Fibroblast of upper back skin (primary cell): ENCODE measurements at places on chromosomes 11 and 22.

DNA sequence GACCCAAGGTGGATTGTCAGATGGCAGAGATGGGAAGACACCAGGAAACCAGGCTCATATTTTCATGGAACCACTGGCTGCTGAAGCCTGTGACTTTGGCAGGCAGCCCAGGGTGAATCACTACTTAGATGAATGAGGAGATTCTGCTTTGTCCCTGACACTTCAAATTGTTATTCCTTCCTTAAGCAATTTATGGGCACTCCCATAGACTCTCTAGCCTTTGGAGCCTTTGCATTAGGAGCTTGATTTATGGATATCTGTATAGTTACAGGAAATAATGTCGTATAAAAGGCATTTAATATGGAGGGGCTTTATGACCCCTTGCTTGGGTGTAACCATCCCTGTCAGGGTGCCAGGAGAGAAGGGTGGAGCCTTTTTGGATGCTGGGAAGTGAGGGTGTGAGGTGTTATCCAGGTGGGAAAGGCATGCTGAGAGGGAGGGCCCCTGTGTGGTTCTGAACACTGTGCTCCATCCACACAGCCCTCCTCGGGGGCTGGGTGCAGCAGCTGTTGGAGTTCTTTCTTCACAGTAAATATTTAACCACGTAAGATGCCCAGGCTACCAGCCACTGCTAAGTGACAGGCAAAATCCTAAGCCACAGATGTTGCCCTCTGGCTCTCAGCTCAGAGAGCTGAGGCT lies 35.3 kb downstream of the IL18 start:
- DNase-seq, result peak; percentile 82

GRCh38 chr22:39718206-39718605 lies 147.7 kb downstream of the CACNA1I start:
- no peak for DNase-seq

DNA sequence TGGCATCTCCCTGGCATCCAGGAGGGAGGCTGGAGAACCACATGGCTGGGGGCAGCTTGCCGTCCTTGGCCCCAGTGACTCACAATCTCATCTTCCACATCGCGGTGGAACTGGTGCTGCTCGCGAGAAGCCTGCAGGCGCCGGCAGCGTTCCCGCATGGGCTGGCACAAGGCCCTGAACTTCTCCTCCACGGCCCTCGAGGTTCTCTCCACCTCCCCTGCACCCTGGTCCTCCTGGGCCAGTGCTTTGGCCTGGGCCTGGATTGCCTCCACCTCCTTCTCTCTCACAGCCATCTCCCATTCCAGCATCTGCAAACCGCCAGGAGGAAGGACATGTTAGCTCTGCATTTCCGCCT lies 16.3 kb upstream of the RBM4B start:
- DNase-seq, result no peak

- no peak for DNase-seq
Observed at GRCh38 chr11:9642894-9643293, 21.0 kb upstream of the SWAP70 start.

DNA sequence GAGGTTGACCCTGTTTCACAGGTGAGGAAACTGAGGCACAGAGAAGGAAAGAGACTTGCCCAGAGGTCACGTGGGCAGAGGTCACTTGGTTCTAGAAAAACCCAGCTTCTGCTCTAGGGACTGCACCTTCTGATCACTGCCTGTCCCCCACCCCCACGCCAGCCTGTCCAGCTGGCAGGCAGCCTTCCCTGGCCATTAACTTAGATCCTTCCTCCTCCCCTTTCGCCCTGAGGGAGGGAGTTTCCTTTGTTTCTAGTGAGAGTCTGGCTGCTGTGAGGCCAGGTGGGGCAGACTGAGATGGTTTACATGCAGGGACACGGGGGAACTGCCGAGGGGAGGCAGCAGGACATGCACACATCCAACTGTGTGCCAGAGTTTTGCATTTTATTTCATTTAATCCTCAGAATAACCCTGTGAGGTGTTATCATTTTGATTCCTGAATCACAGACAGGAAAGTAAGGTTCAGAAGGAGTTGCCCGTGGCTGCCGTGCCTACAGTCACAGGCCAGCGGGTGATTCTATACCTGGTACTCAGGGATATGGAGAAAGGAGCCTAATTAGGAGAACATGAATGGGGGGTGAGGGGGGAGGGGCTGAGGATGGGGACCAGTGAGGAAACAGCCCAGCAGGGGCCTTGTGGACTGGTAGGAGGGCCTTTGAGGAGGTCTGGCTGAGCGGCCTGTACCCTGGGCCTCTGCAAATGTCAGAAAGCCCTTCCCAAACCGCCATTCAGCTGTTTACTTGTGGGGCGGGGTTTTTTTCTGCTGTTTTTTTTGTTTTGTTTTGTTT lies 3.4 kb downstream of the FAM83F start:
- DNase-seq, result peak; percentile 42

DNA sequence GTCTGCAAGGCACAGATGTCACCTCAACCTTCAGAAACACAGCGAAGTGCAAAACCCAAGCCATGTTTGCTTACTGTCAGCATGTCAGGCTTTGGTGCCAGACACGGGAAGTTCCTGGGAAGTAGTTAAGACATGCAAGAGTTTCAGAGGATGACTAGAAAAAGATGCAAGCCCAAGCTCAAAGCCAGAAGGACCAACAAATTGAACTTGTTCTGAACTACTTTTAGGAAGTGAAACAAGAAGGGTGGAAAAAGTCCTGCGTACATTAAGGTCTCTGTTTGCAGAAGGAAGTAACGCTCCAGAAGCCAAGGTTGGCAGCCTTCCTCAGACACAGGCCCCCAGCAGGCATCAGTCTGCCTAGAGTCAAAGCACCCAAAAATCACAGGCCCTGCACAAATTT lies 2.6 kb downstream of the AP1B1 start:
- no peak for DNase-seq

- no peak for DNase-seq
Observed at GRCh38 chr11:119372260-119373058, 9.0 kb downstream of the USP2 start.

DNA sequence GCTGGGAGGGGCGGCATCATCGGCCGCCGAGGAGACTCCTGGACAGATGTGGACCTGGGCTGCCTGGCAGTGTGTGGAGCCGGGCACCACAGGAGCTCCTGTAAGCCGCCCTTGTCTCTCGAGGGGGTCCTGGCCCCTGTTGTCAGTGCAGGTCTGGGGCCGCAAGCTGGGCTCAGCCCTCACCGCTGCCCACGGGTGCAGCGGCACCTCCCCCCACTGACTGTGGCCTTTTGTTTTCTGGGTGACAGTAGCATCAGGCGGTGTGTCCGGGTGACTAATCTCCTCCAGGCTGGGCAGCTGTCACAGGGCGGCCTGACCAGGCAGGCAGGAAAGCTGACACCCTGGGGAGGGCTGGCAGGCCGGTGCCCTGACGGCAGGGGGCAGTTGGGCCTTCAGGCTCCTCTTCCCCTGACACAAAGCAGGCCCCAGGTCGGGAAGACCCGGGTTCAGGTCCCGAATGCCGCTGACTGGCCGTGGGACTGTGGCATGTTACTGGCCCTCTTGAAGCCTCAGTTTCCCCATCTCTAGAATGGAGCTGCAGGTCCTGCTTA lies 16.3 kb downstream of the DGKZ start:
- no peak for DNase-seq

DNA sequence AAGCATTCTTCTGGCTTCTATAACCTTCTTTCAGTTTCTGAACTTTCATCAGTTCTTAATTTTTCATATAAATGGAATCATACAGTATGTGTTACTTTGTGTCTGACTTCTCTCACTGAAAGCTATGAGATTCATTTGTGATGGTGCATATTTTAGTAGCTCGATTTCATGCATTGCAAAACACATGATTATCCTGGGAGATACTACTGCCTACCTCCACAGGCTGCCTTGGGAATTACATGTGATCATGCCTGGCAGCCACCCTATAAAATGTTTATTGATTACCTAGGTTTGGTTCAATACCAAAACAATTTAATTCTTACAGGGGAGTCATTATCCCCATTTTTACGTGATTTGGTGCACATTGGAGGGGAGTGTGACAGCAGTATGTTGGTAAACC lies 34.1 kb upstream of the PAK1 start:
- no peak for DNase-seq

GRCh38 chr11:20421946-20422345 lies 34.4 kb downstream of the PRMT3 start:
- no peak for DNase-seq

- DNase-seq, result no peak
Observed at GRCh38 chr11:112728288-112728687, 232.9 kb upstream of the NCAM1 start.

DNA sequence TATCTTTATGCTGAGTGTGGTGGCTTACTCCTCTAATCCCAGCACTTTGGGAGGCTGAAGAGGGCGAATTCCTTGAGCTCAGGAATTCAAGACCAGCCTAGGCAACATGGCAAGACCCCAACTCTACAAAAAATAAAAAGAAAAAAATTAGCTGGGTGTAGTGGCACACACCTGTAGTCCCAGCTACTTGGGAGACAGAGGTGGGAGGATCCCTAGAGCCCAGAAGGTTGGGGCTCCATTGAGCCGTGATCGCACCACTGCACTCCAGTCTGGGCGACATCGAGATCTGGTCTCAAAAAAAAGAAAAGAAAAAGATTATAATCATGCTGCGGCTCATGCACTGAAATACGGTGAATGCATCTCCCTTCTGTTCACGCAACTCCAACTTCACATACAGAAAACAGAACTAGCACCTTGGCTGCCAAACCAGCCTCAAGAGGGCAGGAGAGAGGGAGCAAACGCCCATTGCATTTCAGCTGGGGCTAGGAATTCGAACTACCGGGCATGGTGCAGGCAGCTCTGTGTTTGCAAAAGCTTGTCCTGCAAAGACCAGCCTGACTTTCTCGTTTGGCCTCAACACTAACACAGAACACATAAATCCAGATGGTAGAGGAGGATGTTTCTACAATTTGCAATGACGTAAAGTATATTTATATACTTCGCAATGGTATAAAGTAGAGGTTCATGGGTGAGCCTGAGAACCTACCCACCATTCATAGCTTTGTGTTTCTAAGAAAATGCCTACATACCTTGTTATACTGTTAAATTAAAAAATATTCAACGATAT lies 6.3 kb upstream of the SYNGR1 start:
- DNase-seq, result peak; percentile 51

- DNase-seq, result no peak
Observed at GRCh38 chr11:122599434-122599833, 56.1 kb upstream of the UBASH3B start.

- DNase-seq, result no peak
Observed at GRCh38 chr11:45057938-45058646, 88.3 kb upstream of the PRDM11 start.

DNA sequence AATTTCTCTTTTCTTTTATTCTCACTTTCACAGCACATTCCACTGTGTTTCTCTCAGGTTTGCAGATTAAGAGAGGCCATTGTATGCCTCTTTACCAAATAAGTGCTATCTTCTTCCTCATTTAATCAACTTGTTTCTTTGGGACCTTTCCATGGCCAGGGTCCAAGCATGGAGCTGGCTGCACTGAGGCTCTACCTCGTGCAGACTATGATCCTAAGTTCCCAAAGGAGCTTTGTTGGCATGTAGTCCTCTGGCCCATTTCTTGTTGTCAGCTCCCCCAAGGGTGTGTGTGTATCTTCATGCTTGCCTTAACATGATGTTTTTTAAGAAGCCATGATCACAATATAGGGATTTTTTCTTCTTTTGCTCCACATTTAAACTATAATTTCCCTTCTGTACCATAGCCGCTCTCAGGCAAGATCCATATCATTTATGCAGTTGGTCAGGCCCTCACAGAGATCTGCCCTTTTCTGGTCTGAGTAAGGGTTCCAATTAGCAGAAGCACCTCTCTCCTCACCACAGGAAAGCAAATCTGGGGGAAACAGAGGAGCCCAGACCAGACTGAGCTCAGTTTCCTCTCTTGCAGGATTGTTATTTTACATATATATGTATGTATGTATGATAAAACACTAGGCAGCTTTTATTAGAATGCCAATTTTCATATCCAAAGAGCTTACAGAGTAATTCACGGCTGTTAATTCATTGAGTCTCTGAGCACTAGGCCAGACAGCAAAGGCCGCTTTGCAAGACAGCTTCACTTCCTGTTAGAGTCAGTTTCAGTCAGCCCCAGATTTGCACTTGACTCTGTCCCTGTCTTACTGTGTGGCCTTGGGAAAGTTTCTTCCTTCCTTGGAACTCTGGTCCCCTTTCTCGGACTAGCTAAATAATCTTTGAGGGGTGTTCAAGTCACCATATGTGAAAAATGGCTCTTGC lies 34.3 kb downstream of the CYB5R2 start:
- no peak for DNase-seq

DNA sequence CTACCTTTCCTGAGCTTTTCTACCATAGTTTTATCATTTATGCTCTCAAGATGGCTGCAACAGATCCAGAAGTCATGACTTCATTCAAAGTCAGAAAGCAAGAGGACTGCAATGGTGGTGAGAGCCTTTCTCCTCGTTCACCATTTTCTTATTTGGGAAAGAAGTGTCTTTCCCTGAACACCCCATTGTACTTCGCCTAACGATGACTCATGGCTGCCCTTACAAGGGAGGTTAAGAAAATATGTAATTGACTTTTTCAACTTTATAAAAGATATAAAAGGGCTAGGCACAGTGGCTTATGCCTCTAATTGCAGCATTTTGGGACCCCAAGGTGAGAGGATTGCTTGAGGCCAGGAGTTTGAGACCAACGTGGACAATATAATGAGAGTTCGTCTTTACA lies 541.7 kb downstream of the METTL15 start:
- no peak for DNase-seq

DNA sequence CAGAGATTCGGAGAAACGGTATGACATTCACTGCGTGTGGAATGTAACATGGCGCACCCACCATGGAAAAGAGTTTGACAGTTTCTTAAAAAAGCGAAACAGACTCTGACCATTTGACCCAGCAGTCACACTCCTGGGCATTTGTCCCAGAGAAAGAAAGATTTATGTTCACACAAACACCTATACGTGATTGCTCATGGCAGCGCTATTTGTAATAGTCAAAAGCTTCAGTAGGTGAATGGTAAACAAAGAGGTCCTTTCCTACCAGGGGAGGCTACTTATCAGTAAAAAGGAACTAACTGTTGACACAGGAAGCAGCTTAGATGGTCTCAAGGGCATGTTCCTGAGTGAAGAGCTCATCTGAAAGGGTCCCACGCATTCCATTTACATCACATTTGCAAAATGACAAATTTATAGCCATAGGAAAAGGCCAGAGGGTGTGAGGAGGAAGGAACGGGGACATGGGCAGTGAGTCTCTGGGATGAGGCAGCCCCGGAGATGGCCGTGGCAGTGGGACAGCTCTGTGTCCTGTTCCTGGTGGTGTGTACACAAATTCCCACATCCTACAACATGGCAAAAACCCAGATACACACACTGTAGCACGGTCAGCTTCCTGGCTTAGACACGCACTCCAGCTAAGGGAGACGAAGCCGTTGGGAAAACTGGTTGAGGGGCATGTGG lies 14.6 kb upstream of the KRTAP5-6 start:
- DNase-seq, result no peak

GRCh38 chr11:67303132-67303834 lies at the start of gene SSH3:
SSH3 (plus strand) TSS chr11:67303530; CDS start chr11:67303626, 96 bp downstream.
- DNase-seq, result peak; percentile 30

GRCh38 chr11:61983419-61983818 lies 16.0 kb upstream of the FTH1 start:
- no peak for DNase-seq

- DNase-seq, result no peak
Observed at GRCh38 chr11:119919656-119920055, 190.7 kb upstream of the NECTIN1 start.
